Activated CD4-positive, CD25-positive, alpha-beta regulatory T cell (primary cell): ENCODE measurements at places on chromosomes 16 and 17.

DNA sequence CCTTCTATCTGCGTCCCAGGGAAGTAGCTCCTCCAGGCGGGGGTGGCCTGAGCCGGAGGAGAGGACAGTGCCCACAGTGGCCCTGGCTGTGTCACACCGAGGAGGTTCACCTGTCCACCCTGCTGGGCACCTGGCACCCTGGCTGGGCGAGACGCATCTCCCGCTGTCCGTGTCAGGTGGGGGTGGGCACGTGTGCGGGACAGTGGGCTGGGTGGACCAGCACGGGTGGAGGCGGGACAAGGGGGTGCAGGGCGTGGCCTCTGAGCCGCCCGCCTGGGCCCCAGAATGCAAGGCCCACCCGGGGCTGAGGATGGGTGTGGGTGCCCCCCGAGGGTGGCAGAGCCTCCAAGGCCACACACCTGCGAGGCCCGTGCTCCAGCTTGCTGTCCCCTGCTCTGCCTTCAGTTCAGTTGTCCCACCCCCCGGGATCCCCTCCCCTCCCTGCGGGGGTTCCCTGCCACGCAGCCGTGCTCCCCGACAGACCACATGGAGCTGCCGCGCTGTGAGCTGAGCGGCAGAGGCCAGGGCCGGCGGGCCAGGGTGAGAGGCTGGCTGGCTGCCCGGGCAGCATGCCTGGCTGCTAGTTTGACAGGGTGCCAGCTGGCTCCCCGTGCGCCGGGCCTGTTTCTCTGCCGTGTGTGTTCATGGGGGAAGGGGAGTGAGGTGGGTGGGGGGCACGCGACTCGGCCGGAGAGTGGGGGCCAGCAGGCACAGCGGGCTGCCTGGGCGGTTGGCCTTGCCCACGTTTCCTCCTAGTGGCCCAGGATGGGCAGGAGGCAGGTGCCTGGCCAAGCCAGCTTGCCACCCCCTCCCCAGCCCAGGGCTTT, 33.9 kb downstream of the BAHCC1 start:
- no peak for DNase-seq

GRCh38 chr17:57368637-57369336, 112.5 kb downstream of the MSI2 start:
- no peak for DNase-seq

DNA sequence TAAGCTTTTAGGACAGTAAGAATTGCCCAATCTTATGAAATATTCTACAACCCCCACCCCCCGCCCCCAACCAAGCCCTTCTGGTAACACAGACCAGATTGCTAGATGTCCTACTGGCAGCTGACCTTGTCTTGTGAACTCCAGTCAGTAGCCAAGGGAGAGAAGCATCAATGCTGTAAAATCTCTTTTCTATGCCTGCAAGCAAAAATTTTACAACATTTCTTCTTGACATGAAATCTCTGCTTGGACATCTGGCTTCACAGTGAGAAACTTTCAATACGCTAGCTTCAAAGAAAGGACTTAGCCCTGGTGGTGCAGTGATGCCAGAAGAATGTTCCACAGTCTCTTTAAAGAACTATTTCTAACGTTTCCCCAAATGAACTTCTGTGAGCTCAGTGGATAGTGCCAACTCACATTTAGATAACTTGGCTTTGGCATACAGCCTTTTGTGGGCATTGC, 169.3 kb upstream of the AXIN2 start:
- DNase-seq, result no peak

GRCh38 chr17:53496356-53496755, 326.4 kb upstream of the KIF2B start:
- no peak for DNase-seq

DNA sequence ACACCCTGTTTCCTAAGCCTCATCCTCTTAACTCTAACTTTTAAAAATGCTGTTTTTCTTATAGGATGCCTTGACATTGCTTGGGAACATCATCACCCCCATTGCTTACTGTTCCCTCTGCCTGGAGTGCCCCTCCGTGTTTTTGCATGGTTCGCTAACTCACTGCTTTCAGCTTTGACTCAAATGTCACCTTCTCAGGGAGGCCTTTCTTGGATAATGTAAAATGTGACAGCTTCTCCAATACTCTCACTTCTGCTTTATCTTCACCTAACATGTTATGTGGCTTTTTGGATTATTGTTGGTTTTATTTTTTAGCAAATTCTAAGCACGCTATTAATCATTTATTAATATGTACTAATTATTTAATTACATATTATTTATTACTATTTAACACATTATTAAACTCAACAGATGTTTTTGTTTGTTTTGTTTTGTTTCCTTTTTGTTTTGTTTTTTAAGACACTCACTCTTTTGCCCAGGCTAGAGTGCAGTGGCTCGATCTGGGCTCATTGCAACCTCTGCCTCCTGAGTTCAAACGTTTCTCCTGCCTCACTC, 3.8 kb downstream of the CRYM start:
- DNase-seq, result no peak

GRCh38 chr16:30005341-30006094, 5.3 kb downstream of the DOC2A start:
- DNase-seq, result no peak
